HAP-1 (cell line): ENCODE measurements at places on chromosomes 2 and 18.

DNA sequence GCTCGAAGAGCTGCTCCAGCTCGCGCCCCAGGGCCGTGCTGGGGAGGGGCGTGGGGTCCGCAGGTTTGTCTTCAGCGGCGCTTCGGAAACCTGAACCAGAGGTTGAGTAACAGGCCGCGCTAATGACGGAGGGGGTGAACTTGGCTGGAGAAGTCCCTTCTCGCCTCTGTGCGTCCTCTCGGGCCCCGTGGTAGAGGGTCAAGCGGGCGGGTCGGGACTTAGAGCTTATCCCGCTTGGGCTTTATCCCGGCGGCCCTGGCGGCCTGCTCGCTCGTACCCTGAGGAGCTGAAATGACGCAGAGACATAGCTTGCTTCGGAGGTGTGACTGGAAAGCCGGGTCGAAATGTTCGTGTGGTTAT lies 479 bp downstream of the RNMT start:
- no peak for DNase-seq

DNA sequence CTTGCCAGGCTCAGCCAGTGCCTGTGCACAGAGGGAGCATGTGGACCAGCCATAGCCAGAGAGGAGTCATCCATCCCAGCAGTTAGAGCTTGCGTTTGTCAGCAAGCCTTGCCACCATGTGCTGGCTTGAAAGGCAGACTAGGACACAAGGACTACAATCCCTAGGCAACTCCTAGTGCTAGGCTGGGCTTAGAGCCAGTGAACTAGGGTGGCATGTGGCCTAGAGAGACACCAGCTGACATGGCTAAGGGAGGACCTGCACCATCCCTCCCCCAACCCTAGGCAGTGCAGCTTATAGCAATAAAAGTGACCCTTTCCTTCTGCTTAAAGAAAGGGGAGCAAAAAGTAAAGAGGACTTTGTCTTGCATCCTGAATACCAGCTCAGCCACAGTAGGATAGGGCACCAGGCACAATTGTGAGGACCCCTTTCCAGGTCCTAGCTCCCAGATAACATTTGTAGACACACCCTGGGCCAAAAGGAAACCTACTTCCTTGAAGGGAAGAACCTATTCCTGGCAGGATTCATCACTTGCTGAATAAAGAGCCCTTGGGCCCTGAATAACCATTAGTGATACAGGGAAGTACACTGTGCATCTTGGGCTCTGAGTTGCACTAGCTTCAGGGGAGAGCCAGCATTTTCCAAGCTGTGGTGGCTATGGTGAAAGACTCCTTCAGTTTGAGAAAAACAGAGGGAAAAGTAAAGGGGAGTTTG lies 38.7 kb upstream of the UXS1 start:
- DNase-seq, result no peak

GRCh38 chr2:15119722-15120175 lies 441.4 kb downstream of the NBAS start:
- no peak for DNase-seq

- DNase-seq, result no peak
Observed at GRCh38 chr2:128280901-128281321, 37.8 kb downstream of the HS6ST1 start.

- no peak for DNase-seq
Observed at GRCh38 chr18:59861963-59862819, 37.6 kb upstream of the PMAIP1 start.

DNA sequence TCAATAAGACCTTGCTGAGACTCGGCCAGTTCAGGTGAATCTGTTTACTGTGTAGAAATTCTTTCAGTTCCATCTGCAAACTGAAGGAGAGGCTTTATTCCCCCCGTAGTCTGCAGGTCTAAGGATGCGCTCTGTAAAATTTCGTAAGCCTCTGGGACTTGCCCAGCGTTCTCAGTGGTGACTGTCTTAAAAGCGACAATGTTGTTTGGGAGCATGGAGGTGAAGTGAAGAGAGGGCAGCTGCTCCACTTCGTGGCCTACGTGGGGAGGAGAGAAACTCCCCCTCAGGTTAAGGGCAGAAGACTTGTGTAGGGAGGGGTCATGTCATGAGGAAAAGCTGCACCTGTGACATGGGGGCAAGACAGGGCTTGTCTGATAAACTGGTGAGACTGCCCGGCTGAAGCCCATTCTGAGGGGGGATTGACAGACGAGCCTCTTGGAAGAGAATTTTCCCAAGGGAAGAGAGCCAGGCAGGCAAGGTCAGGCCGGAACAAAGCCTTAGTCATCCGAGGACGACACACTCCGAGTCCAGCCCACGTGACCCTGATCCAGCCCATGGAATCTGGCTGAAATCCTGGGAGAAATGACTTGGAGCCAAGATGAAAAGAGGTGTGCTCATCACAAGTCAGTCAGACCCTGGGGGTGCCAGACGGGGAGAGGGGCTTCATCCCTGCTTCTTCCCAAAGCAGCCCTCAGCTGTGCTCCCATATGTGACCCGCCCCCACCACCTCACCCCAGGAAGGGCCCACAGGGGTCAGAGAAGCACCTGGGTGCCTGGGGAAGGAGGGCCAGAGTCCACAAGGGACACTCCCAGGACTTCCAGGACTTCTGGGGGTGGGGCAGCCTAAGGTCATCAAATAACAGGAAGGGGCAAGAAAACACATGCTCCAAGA lies 88.5 kb upstream of the SH3BP4 start:
- DNase-seq, result peak; percentile 36

DNA sequence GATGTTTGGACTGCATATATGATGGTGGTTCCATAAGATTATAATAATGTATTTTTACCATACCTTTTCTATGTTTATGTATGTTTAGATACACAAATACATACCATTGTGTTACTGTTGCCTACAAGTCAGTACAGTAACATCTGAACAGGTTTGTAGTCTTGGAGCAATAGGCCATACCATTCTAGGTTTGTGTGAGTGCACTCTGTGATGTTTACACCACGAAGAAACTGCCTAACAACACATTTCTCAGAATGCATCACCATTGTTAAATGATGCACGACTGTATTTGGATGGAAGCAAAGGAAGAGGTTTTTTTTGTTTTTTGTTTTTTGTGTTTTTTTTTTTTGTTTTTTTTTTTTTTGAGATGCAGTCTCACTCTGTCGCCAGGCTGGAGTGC lies 9.5 kb downstream of the DUSP19 start:
- no peak for DNase-seq

DNA sequence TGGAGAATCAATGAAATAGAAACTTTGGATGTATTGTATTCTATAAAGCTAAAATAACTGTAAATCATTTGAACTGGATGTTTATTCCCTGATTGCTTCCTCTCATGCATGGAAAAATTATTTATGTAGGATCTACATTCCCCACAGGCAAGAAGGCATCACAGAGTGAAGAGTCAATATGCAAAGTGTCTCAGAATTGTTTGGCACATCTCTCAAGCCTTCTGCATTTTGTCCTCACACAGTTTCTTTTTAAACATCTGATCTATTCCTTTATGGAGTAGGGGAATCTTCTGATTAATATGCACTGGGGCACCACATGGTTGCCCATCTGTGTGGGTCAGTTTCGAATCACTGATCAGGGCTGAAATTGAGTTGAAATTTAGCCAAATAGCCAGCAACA lies 465.4 kb downstream of the ZNF804A start:
- no peak for DNase-seq

GRCh38 chr2:177547122-177547521 lies 154.5 kb downstream of the AGPS start:
- no peak for DNase-seq

- no peak for DNase-seq
Observed at GRCh38 chr2:63345285-63345633, 243.0 kb downstream of the WDPCP start.

DNA sequence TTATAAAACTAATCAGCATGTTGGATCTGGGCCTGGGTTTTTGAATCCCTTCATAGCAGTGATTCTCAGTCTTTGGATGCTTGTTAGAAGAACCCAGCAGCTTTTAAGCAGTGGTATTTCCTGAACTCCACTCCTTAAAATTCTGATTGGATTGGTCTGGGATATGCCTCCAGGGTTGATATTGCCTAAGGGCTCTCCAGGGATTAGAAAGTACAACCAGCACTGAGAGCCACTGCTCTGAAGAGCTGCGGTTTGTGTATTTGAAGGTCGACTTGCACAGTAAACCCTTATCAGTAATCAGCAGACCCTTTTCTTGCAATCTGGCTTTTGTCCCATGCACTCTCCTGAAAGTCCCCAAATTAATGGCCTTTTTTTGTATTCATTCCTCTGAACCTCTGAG lies 17.0 kb upstream of the RBMS1 start:
- DNase-seq, result peak; percentile 57

DNA sequence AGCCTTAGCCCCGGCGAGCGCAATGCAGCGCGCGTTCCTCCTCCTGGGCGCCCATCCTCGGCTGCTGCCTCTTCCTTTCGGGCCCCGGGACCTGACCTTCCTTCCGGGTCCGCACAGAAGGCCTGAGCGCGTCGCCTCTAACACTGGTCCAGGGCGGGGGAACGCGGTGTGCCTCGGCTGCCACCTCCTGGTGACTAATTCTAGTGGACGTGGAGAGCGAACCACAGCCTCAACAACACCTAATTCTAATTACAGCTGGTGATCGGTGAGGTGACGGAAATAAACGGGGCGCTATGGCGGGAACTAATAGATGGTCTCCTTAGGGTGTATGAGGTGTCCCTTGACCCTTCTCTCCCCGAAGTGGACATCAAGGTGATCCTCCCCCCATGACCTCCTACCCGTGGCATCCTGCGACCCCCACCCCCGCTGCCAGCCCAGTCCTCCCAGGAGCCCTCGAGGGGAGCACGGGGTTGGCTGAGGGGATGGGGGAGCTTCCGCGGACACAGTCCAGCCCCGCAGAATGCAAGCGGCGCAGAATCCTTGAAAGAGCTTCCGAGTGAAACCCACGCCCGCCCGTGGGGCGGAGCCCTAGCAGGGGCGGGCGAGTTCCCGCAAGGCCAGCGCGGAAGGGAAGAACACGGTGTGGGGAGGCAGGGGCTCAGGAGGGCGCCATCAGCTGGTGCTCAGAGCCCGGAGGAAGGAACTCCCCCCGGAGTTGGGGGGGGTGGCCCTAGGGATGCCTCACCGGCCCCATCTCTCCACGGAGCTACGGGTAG lies 12.8 kb upstream of the HMSD start:
- DNase-seq, result peak; percentile 89

DNA sequence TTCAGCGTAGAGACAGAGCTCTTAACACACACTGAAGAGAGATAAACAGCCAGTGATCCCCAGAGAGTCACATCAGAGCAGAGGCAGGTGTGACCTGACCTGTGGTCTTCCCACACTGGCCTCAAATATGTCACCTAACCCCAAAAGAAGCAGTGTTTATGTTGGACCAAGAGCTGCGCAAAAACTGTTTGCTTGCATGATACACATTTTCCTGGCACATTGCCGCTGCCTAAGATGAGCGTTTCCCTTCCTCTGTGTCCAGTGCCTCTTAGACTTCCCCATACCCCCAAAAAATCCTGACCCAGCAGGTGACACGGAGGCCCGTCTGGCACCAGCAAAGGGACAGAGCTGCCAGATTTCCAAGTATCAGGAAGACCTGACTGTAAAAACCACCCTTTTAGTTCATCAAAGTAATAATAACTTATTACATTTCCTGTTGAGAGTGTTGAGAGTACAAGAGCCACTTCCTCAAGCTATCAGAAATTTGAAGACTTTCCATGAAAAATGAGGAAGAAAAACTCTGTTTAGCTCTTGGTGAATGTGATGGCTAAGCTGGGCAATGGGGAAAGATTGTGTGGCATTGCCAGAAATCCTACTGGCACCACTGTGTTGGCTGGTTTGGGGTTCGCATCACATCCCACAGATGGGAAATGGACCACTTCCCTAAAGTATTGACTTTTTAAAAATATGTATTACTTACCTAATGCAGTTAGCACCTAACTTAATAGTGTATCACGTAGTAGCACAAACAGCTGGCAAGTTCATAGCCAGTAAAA lies 6.7 kb downstream of the TNFRSF11A start:
- no peak for DNase-seq

- no peak for DNase-seq
Observed at GRCh38 chr2:121480826-121481225, 49.9 kb upstream of the RNU4ATAC start.

DNA sequence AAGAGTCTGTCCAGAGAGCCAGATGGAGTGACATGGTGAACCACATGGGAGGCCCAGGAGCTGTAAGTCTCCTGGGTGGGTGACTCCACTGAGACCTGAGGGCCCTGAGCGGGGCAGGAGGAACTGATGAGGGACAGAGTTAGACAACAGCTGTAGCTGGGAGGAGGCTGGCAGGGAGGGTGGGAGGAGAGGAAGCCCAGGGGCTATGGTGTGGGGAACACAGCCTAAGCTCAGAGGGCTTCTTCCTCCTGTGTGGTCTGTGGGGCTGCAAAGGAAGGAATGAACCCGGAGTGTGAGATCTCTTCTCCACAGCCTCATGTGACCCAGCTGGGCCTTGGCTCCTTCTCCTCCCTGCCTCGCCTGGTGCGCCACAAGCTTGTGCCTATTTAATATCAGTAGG lies 395.6 kb upstream of the HS6ST1 start:
- DNase-seq, result no peak

- DNase-seq, result no peak
Observed at GRCh38 chr2:68992933-68993332, 18.5 kb downstream of the GKN1 start.

DNA sequence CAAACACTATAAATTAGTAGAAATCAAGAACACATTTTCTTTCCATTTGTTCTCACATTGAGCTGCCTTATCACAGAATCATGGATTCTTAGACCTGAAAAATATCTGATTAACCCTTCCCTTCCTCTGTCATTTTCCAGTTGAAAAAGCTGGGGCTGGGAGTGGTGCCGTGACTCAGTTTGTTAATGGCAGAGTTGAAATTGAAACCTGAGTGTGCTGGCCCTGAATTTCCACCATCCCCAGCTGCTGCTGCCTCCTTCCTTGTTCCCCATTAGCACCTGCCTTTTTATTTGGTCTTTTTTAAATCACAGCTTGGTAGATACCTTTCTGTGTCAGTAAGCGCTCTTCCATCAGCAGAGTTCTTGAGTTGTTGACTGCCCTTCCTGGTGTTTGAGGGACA lies 10.6 kb downstream of the FARP2 start:
- no peak for DNase-seq

GRCh38 chr18:64692826-64693225 lies 543.9 kb upstream of the LINC00305 start:
- DNase-seq, result no peak

DNA sequence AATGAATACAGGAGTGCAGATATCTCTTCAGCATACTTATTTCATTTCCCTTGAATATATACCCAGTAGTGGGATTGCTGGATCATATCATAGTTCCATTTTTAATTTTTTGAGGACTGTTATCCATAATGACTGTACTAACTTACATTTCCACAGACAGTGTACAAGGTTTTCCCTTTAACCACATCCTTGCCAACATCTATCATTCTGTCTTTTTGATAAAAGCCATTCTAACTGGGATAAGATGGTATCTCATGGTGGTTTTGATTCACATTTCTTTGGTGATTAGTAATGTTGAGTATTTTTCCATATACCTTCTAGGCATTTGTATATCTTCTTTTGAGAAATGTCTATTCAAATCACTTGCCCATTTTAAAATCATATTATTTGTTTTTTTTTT lies 325.2 kb downstream of the CYP26B1 start:
- no peak for DNase-seq

DNA sequence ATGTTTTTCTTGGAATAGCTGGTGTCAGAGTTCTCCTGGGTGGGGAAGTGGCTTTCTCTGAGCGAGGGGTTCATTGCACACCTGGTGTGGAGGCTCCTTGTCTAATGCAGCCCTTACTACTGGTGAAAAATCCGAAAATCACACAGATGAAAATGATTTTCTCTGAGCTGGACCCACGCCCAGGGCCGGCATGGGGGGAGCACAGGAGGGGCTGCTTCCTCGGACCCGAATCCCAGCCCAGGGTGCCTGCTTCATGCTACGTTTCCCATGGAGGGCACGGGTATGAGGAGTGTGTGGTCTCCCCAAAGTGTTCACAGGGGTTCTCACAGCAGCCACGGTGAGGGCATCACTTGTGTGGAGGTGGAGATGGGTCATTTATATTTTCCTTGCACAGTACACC lies 288.0 kb upstream of the HDAC4 start:
- no peak for DNase-seq
